ENCODE measurements at places on chromosomes 6 and 20.

- no peak overlapping the region for H3K27ac ChIP-seq
- no peak overlapping the region for H3K4me3 ChIP-seq
- H3K36me3 ChIP-seq = no peaks in the 10 kb centered on the region
- no peaks in the 10 kb centered on the region for H3K4me1 ChIP-seq
These were observed 312.9 kb downstream of the SAMD5 start for GRCh38 chr6:147821295-147821897.

GRCh38 chr6:117449549-117450439 lies 24.1 kb upstream of the ROS1 start:
- H3K4me1 ChIP-seq = no peaks in the 10 kb centered on the region
- no peaks in the 10 kb centered on the region for H3K36me3 ChIP-seq
- no peak overlapping the region for H3K4me3 ChIP-seq
- peaks cover 39% of the 10 kb centered on the region for H3K27me3 ChIP-seq
- H3K27ac ChIP-seq = no peak overlapping the region
- DNase-seq = peak; percentile 62

GRCh38 chr6:160978141-160978901 lies 13.2 kb upstream of the MAP3K4 start:
- H3K27ac ChIP-seq = no peak overlapping the region
- DNase-seq = no peak
- H3K4me3 ChIP-seq = no peak overlapping the region
- no peaks in the 10 kb centered on the region for H3K4me1 ChIP-seq
- peaks cover 5% of the 10 kb centered on the region for H3K36me3 ChIP-seq
- H3K27me3 ChIP-seq = peaks cover 36% of the 10 kb centered on the region

DNA sequence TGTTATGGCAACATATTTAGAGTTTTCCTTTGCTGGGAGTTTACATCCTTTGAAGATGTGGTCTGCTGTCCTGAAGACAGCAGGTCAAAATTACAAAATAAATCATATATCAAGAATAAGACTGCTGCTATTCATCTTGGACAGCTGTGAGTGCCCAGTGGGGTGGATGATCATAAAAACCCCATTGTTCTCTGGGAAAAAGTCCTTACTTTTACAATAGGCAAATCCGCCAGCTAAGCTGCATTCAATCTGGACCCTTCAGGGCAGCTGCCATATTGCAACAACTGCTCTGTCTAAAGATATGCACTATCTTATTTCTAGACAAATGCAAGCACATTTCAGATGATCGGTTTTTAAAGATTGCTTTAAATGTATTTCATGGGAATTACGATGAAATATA lies 19.4 kb downstream of the CASS4 start:
- H3K36me3 ChIP-seq = peaks cover 2% of the 10 kb centered on the region
- H3K27me3 ChIP-seq = no peaks in the 10 kb centered on the region
- H3K4me1 ChIP-seq = peaks cover 36% of the 10 kb centered on the region

DNA sequence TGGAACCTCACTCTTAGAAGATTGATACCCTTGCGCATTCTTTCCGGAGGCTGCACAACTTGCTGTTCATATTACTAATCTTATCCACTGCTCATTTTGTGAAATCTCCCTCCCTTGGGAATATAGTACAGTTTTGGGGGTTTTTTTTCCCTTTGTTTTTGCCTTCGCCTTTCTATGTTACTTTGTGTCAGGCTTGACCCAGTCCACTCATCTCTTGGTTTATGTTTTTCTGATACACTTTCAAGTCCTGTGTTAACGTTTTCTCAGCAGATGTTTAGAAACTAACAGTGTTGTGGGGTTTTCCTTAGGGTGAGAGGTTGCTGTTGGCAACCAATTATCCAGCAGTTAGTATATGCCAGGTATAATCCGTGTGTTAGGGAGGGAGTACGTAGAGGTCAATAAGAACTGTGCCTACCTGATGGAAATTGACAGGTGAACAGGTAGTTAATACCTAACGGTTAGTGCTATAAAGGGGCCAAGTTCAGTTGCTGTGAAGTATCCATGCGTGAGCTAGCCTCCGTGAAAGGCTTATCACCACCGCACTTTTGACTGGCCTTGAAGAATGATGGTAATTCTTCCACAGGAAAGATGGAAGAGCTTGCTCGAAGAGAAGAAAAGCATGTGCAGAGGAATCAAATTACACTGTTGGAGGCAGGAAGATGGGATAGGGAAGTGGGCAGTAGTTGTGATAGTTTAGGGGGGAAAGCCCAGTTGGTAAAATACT lies 1.4 kb downstream of the NFYA start:
- peaks cover 41% of the 10 kb centered on the region for H3K4me1 ChIP-seq
- H3K27ac ChIP-seq = peak overlapping the region; percentile 95
- H3K4me3 ChIP-seq = peak overlapping the region; percentile 94
- no peak for DNase-seq
- H3K36me3 ChIP-seq = peaks cover 28% of the 10 kb centered on the region

DNA sequence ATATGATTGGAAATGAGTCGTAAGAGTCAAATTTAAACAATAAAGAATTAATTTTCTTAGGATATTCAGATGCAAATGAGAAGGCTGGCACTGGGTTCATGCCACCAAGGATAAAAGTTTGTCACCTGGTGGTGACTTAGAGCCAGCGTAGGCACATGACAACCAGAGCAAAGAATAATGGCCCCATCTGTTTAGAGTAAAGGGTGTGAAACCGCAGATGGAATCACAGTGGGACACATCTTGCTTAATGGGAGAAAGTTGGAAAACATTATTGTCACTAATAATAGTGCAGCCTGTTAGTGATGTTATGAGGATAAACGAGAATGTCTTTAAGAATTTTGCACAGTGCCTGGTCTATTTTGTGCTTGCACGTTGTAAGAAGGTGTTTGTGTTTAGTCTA lies 727.8 kb downstream of the QKI start:
- DNase-seq = no peak
- no peak overlapping the region for H3K27ac ChIP-seq
- no peaks in the 10 kb centered on the region for H3K4me1 ChIP-seq
- H3K4me3 ChIP-seq = no peak overlapping the region

GRCh38 chr6:69813508-69813907 lies 16.7 kb upstream of the LMBRD1 start:
- peaks cover 22% of the 10 kb centered on the region for H3K4me1 ChIP-seq
- no peaks in the 10 kb centered on the region for H3K36me3 ChIP-seq
- peaks cover 12% of the 10 kb centered on the region for H3K27me3 ChIP-seq
- peak overlapping the region; percentile 16 for H3K4me3 ChIP-seq

DNA sequence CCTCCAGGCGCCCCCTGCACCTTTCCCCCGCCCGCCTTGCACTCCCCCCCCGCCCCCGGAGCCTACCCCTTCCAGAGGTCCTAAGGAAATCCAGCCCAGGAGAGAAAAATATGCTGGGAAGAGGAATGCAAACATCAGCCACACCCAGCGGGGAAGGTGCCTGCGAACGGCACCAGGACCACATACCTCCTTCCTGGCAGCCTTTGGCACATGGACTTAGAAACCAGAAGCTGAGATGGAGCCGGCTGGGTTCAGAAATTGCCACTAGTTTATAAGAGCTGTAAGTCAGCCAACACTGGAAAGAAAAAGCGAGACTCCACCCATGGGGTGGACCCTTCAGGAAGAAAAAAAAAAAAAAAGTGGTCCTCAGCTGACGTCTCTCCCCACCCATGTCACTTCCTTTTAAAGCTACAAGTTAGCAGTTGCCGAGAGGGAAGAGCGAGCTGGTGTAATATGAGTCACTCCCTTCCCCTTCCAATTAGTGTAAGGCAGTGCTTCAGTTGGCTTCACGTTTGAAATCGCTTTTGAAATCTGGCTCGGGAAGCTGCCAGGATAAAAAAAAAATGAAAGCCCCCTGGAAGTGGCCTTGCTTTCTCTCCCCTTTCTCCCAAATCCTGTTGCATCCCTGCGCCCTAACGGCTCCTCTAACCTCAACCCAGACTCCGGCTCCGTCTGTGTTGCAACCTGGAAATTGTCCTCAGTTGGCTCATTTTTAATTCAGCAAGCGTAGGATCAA lies at the start of gene AGPAT4:
Gene AGPAT4, minus strand, starts transcription at position 310 of the 736 bp plus-strand sequence. CDS start 41,848 bp downstream, outside the sequence.
- peak; percentile 70 for DNase-seq
- H3K27ac ChIP-seq = peak within 1 kb of the TSS; percentile 96
- H3K36me3 ChIP-seq = peaks cover 23% of the 10 kb centered on the region
- no peaks in the 10 kb centered on the region for H3K27me3 ChIP-seq

DNA sequence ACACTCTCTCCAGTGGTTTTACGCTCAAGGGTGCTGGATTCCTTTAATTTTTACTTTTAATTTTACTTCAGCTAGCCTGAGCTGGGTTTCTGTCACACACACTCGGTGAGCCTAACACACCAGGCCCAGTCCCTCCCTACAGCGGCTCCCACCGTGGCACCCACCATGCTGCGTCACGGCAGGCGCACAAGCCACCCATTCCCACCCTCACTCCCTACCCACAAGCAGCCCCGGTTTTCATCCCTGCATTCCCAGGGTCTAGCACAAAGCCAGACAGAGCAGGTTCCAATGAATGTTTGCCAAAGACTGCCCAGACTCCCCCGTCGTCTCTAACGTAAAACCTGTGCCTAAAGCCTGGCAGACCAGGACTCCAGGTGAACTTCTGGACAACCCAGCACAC lies 50.3 kb downstream of the MYH7B start:
- no peaks in the 10 kb centered on the region for H3K4me1 ChIP-seq
- H3K36me3 ChIP-seq = peaks cover 57% of the 10 kb centered on the region
- H3K27me3 ChIP-seq = no peaks in the 10 kb centered on the region
- H3K27ac ChIP-seq = no peak overlapping the region
- no peak for DNase-seq

- DNase-seq = no peak
- H3K4me1 ChIP-seq = peaks cover 49% of the 10 kb centered on the region
- peak overlapping the region; percentile 18 for H3K27ac ChIP-seq
- H3K4me3 ChIP-seq = no peak overlapping the region
- H3K27me3 ChIP-seq = no peaks in the 10 kb centered on the region
These were observed 32.8 kb downstream of the RAB22A start for GRCh38 chr20:58342104-58342945.

GRCh38 chr6:55734256-55734655 lies 141.1 kb downstream of the BMP5 start:
- no peaks in the 10 kb centered on the region for H3K36me3 ChIP-seq
- DNase-seq = no peak
- no peak overlapping the region for H3K27ac ChIP-seq
- H3K4me3 ChIP-seq = no peak overlapping the region
- H3K27me3 ChIP-seq = no peaks in the 10 kb centered on the region
- no peaks in the 10 kb centered on the region for H3K4me1 ChIP-seq

DNA sequence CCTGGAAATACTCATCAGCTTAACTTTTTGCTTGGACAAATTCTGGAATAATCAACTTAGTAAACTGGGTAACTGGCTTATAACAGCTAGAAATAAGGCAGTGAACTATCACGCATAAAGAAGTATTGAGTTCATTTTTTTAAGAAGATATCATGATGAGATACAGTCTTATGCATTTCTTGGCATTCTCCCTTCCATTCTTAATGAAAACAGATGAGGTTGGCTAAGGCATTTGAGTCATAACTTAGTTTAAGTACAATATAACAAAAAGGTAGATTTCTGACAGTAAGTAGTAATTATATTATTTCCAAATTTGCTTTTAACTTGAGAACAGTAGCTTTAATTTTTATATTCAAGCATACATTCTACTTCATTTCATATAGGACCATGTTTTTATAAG lies 56.1 kb downstream of the SAMD5 start:
- no peak overlapping the region for H3K27ac ChIP-seq
- no peak for DNase-seq
- no peaks in the 10 kb centered on the region for H3K27me3 ChIP-seq
- H3K36me3 ChIP-seq = no peaks in the 10 kb centered on the region
- no peaks in the 10 kb centered on the region for H3K4me1 ChIP-seq

- DNase-seq = no peak
- H3K4me3 ChIP-seq = no peak overlapping the region
- H3K27ac ChIP-seq = no peak overlapping the region
- H3K4me1 ChIP-seq = peaks cover 25% of the 10 kb centered on the region
- H3K27me3 ChIP-seq = no peaks in the 10 kb centered on the region
- H3K36me3 ChIP-seq = no peaks in the 10 kb centered on the region
These were observed 210.8 kb downstream of the CDKAL1 start for GRCh38 chr6:20744911-20745557.

GRCh38 chr6:41677124-41677921 lies 39.1 kb downstream of the MDFI start:
- H3K4me1 ChIP-seq = peaks cover 2% of the 10 kb centered on the region
- peaks cover 20% of the 10 kb centered on the region for H3K27me3 ChIP-seq
- H3K27ac ChIP-seq = no peak overlapping the region

DNA sequence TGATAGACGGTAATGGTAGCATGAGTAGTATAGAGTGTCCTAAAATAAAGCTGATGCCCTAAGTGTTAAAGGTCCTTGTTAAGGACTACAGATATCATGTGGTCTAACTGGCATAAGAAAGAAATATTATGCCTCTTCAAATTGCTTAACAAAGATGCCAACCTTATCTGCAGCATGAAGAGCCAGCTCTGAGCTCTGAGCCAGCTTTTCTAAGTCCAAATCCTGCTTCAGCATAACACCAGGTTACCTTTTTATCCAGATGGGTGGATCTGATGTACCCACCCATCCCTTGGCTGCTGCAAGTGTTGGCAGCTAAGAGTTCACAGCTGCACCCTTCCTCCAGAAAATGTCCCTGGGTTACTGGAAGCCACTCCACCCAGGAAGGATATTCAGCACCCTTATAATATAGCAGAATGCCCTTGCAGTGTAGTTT lies 83.8 kb downstream of the TENT5A start:
- no peak overlapping the region for H3K27ac ChIP-seq
- no peak overlapping the region for H3K4me3 ChIP-seq
- no peak for DNase-seq
- no peaks in the 10 kb centered on the region for H3K27me3 ChIP-seq

DNA sequence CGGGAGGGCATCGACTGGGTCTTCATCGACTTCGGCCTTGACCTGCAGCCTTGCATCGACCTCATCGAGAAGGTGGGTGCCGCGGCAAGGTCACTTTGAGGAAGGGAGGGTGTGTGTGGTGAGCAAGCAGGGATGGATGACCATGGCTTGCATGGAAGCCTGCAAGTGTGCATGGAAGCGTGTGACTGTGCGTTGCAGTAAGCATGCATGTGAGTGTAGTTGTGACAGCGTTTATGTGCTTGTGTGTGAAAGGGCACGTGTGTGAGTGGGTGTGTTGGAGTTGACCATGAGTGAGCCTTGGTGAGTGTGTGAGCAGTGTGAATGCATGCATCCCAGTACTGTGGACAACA lies 32.5 kb downstream of the MYH7B start:
- H3K36me3 ChIP-seq = peaks cover 11% of the 10 kb centered on the region
- no peak overlapping the region for H3K4me3 ChIP-seq
- DNase-seq = no peak
- no peak overlapping the region for H3K27ac ChIP-seq

GRCh38 chr6:18328070-18328469 lies 59.1 kb upstream of the RNF144B start:
- H3K4me1 ChIP-seq = no peaks in the 10 kb centered on the region
- H3K27ac ChIP-seq = no peak overlapping the region
- no peak overlapping the region for H3K4me3 ChIP-seq
- H3K36me3 ChIP-seq = no peaks in the 10 kb centered on the region

- no peaks in the 10 kb centered on the region for H3K36me3 ChIP-seq
- H3K27me3 ChIP-seq = peaks cover 58% of the 10 kb centered on the region
- H3K4me3 ChIP-seq = no peak overlapping the region
- no peak overlapping the region for H3K27ac ChIP-seq
- no peak for DNase-seq
These were observed 24.4 kb upstream of the LY86 start for GRCh38 chr6:6564154-6564553.
